ENCODE measurements at places on chromosomes 7 and 10.

DNA sequence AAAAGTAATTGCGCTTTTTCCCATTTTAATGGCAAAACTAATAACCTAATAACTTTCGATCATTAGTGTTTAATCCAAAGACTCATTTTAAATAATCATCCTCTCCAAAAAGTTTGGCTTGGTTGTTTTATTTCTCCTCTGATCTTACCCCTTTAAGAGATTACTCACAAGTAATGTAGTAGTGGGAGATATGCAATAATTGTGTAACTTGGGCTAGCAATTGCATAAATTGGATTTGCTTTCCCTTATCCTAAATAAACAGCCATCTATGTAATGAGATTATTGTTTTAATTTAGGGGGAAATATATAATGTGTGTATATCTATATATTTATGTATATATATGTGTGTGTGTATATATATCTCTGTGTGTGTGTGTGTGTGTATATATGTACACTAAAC is 82.5 kb downstream of the RNLS start:
- no peak for DNase-seq

DNA sequence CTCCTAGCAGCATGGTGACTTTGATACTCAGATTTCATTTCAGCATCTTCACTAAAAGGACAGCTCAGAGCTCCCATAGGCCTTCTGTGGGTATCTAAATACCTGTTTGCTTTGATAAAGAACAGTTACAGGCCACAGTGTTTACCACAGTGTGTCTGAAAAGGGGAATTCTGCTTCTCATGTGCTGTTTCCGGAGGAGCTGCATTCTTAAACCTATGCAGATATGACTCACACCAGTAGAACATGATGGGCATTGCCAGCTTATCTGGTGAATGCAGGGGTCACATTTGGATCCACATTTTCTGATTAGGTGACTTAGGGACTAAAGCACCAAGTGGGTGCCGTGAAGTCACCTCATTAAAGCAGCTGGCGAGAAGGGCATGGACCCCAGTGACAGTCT is 52.6 kb downstream of the TRRAP start:
- no peak for DNase-seq

- no peak for DNase-seq
Observed at GRCh38 chr10:47396311-47396717, 12.2 kb upstream of the ZNF488 start.

DNA sequence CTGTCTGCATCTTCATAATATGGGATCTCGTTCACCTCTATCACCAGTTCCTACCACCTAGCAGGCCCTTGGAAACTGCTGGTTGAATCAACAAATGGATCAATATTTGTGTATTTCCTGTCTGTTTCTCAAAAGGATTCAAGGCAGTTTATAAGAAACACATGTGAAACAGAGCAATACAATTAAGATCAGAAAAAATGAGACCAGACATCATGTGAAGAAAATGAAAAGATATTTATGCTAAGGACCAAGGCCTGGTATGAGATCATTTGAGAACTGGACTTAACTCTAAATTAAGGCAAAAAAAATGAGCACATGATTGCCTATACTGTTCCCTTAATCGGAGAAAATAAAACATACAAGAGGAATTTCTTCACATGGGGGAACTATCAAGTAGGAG is 589.0 kb downstream of the SUGCT start:
- DNase-seq = no peak

- DNase-seq = no peak
Observed at GRCh38 chr7:1586827-1587705, 17.2 kb upstream of the PSMG3 start.

GRCh38 chr10:25451401-25451800 is 276.6 kb downstream of the GPR158 start:
- DNase-seq = no peak
